ENCODE measurements at places on chromosomes 2 and 18.

DNA sequence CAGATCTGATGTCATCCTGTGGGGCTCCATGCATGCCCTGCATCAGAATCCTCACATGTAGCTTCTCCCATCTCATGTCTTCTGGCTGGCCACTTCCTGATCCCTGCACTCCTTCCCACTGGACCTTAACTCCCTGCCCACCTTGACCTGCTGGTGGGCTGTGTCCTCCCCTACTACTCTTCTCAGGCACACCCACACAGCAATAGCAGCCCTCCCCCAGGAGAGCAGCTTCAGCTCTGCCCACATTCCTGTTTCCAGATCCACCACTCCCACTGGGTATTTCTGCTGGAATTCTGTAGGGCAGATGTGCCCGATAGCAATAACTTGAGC is 137.0 kb upstream of the HS6ST1 start:
- no peak for DNase-seq

DNA sequence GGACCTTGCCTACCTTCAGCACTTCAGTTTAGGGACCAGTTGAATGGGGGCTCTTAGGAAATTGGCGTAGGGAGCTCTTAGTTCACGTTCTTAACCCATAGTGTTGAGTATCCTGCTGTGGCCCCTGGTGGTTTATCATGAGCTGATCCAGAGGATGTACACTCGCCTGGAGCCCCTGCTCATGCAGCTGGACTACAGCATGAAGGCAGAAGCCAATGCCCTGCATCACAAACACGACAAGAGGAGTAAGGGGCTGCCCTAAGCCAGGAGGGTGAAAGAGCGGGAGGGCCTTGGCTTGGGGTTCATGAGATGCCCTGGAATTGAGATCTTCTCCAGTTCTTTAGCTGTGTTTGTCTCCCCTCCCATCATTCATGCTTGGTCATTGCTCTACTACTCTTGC is 2.9 kb downstream of the RETREG2 start:
- DNase-seq, result no peak

DNA sequence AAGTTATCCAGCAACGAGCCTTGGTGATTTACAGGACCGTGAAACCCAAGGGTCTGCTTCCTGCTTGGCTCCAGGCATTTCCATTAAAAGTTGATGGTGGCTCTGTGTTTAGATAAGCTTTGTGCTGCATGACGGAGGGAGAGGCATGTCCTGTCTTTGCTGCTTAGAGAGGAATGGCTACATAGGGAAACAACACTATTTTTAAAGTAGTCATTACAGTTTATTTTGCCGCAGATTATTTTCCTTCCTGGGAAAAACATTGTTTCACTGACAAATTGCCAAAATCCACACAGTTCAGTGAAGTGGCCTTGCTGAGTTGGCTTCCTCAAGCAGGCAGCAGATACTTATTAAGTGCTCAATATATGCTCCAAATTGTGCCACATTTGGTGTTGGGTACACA is 98.5 kb downstream of the THSD7B start:
- DNase-seq, result no peak

GRCh38 chr2:55025627-55026026 is 24.6 kb downstream of the RTN4 start:
- DNase-seq, result no peak

DNA sequence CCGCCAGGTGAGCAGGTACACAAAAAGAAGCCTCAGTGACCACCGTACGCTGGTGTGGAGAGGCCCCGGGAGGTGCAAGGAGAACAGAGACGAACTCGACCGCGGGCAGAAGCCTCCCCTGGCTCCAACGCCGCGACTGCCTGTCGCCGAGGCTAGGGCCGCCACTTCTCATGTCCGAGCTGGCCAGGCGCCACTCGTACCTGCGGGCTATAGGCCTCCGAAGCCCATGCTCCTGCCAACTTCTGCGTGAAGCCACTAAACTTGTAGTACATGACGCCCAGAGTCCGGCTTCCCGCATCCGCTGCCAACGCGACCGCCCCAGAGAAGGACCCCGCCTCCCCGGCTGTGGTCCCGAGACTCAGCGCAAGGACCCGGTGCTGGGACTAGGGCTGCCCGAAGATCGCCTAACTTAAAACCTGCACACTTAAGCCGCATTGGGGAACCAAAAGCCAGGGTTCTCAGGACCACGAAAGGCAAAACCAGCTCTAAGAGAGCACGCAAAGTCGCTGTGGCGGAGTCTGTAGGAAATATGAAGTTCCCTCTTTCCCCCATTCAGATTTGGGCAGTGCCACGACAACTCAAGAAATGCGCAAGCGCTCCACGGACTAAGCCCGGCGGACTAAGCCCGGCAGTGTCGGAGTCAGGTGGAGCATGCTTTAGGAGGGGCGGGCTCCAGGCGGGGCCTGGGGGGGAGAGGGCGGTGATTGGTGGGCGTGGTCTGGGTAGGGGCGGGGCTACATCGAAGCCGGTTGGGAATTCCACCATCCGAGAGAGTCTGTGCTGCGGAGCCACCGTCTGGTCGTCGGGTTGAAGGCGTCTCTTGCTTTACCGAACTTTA is at the start of gene COX7A2L:
COX7A2L (minus strand) TSS at position 328 of the 838 bp plus-strand sequence; CDS start at position 272, 56 bp downstream.
- peak; percentile 86 for DNase-seq

DNA sequence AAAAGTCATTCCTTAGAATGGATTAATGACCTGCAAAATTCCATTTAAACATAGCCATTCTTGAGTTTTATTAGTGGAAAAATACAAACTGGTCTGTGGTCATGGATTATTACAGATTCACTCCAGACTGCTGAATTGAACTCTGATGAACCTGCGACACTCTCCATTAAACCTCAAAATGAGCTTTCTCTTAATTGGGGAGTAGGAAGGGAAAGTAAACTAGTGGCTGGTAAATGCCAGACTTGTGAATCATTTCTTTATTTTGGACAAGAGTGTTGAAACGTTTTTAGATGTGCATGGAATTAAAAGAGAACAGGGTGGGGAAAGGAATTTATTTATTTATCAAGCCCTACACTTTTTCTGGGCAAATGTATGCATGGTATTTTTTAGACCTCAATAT is 321.2 kb upstream of the FANCL start:
- no peak for DNase-seq

GRCh38 chr2:43193652-43194120 is 32.7 kb downstream of the ZFP36L2 start:
- no peak for DNase-seq

GRCh38 chr2:152874955-152875354 is 156.5 kb downstream of the ARL6IP6 start:
- DNase-seq, result peak; percentile 2

- DNase-seq, result no peak
These were observed 47.7 kb upstream of the SMAD2 start for GRCh38 chr18:47978141-47978540.

Measured in NCI-H226 (cell line).